T-cell (primary cell): ENCODE measurements at places on chromosomes 6 and 20. TPM values are rescaled to one million over a fixed set of nuclear protein-coding genes. Genes with fewer than 3 reads are reported as not detected.

The VSX1 gene
- not detected for total RNA-seq

The BACH2 gene
- 84.4 TPM for total RNA-seq

The TP53TG5 gene
- not detected for total RNA-seq

DNA sequence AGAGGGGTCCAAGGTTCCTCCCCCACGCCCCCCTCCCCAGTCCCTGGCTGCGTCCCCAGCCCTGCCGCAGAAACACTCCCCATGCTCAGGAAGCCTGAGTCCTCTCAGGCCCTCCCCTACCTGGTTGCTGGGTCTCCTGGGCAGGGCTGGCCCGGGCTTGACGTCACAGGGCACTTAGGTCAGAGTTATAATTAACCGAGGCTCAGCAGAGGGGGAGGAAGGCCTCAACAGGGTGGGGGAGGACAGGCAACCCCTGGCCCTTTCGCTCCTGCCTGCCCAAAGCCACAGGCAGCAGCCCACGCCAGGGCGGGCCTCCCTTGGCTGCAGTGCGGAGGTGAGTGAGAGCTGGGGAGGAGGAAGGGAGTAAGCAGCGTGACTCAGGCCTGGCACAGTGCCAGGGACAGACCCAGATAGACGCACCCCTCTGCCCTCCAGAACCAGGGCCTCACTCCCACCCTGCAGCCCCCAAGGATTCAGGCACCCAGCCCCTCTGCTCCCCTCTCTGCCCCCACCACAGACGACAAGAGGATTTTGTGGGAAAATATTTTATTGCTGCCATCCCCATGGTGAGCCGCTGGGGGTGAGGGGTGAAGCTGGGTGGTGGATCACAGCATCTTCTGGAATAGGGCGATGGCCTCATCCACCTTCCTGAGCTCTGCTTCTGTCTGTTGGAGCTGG is at the start of gene VWA7:
VWA7 (minus strand) TSS at position 340 of the 678 bp plus-strand sequence. CDS start 549 bp downstream, outside the sequence.
- H3K27me3 ChIP-seq = no peaks in the 10 kb centered on the region
- peak within 1 kb of the TSS; percentile 54 for H3K27ac ChIP-seq
- peaks cover 34% of the 10 kb centered on the region for H3K36me3 ChIP-seq
- no peak within 1 kb of the TSS for H3K4me3 ChIP-seq

DNA sequence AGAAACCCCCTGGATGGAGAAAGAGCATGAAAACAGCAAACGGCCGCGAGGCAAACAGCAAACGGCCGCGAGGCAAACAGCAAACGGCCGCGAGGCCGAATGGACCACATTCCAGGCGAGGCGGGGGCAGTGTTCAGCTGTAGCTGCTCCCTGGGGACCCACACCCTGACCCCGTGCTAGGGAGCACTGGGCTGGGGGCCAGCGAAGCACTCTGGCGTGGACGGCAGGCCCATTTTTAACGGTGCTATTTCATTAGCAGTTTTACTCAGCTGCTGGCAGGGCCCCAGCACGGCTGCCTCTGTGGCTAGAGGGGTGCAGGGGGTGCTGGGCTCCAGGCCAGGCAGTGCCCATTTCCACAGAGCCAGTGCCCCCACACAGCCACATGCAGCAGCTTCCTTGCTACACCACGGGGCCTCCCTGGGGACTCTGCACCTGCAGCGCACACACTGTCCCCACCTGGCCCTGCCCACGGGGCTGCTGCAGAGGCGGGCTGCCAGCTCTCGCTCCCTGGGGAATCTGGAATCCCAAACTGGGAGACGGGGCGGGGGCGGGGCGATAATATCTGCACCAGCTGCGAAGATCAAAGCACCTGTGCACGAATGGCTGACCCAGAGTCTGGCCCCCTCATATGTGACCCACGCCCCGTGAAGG is 35.6 kb upstream of the SLCO4A1 start:
- no peak overlapping the region for H3K27ac ChIP-seq
- H3K36me3 ChIP-seq = no peaks in the 10 kb centered on the region
- peaks cover 8% of the 10 kb centered on the region for H3K4me1 ChIP-seq

DNA sequence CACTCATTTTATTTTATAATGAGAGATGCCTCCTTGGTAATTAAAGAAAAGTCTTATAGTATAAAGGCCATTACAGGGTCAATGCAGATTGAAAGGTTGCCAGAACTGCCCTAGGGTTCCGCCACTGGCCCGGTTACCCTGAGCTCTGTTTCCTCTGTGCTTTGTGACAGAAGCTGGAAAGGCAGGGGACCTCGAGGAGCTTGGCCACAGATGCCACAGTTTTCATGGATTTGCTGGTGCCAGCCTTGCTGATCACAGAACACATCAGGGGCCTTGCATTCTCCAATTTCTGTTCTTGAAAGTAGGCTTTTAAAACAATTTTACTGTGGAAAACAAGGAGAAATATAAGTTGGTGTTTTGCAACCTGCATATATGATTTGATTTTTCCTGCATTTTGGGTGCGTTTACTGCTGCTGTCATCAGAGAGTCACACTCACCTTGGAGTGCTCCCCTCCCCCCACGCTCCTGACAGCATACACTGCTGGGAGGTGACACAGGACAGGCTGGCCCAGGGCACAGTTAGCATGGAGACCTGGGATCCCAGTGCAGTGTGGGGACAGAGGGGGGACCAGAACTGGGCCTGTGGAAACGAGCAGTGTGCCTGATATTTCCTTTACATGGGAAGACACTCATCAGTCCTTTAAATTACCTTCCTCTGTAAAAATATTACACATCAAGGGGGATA is 142.8 kb downstream of the CFAP61 start:
- no peak overlapping the region for H3K4me3 ChIP-seq
- no peaks in the 10 kb centered on the region for H3K27me3 ChIP-seq
- DNase-seq = no peak

GRCh38 chr6:110233770-110234374 is 53.6 kb downstream of the CDC40 start:
- H3K27me3 ChIP-seq = no peaks in the 10 kb centered on the region
- no peak for DNase-seq
- no peak overlapping the region for H3K4me3 ChIP-seq
- no peak overlapping the region for H3K27ac ChIP-seq

DNA sequence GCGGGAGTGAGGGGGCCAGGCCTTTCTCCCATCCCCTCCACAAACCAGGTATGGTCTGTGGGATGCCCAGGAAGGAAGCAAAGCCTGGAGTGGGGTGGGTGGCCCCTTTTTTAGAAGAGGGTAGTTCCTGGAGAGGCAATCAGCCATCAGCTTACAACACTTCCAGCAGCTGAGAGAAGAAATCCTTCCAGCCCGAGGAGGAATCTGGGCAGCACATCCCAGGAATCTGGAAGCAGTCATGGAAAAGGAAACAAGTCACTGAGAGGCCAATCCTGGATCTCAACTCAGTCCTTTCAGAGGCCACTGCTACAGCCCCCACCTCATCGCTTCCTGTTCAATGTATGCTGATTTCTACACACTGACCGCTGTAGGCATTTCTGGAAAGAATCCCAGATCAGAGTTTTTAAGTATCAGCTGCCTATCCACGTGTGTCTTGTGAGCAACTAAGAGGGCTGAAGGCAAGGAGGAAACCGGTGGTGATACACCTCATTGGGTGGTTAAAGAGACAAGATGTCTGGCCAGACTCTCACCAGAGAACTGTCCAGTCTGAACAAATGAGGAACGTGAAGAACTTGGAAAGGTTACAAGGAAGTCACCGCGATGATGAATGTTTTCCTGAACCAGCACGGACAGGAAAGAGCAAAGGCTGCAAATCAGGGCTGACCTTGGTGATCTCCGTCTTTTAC is 92.9 kb upstream of the SHLD1 start:
- no peaks in the 10 kb centered on the region for H3K36me3 ChIP-seq
- H3K4me3 ChIP-seq = no peak overlapping the region
- H3K27ac ChIP-seq = no peak overlapping the region
- H3K4me1 ChIP-seq = peaks cover 9% of the 10 kb centered on the region
- DNase-seq = no peak
